ENCODE measurements at places on chromosomes 4 and X.

DNA sequence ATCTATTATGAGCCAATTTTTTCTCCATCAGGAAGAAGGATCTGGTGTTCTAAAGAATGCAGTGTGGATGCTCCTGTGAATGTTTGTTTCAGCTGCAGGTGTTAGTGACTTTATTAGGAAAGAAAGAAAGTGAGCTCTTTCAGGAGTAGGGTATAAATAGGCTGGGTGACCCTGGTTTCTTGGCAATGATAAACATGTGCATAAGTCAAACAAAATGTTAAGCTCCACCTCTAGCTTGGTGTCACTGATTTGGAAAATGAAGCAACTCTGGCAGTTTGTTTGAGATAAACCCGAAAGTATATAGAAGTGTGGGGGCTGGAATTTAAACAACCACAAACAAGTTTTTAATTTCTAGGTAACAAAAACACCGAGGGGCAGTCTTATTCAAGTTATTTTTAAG is 152.3 kb downstream of the COL4A6 start:
- DNase-seq = no peak

DNA sequence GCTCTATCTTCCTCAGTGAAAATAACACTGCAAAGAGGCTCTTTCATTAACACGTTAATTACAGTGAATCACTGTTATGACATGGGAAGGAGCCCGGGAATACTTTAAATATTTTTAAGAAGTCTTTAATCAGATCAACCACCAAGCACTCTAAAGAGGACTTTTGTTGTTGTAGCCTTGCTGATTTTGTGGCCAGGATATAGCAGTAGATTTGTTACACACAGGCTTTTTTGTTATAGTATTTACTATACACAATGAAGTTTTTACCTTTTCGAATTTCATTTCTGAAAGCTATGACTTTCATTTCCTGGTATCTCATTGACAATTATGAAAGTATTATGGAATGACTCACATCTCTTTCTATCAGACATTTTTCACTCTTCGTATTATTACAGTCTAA is 20.3 kb downstream of the FGF13 start:
- DNase-seq = no peak

GRCh38 chr4:97500423-97500822 is 642.9 kb downstream of the STPG2 start:
- DNase-seq = no peak

GRCh38 chr4:179307297-179308136 is 1865.3 kb upstream of the AGA start:
- no peak for DNase-seq

DNA sequence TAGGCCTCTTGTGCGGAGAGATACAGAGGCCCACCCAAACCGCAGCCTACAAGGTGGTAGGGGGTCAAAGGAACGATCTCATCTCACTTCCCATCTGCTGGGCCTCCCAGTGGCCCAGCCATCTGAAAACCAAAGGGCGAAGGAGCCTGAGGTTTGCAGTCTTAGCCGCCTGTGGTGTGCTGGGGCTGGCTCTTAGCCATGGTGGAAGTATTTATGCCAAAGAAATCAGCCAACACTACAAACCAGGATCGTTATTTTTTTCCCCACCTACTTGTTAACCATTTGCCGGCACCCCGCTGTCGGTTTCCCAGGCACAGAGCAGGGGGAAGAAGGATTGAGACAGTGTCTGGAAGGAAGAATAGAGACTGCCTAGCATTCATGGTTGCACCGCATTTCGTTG is 30.9 kb upstream of the CDKL5 start:
- DNase-seq = no peak

GRCh38 chr4:26596843-26597242 is 13.0 kb downstream of the TBC1D19 start:
- no peak for DNase-seq

DNA sequence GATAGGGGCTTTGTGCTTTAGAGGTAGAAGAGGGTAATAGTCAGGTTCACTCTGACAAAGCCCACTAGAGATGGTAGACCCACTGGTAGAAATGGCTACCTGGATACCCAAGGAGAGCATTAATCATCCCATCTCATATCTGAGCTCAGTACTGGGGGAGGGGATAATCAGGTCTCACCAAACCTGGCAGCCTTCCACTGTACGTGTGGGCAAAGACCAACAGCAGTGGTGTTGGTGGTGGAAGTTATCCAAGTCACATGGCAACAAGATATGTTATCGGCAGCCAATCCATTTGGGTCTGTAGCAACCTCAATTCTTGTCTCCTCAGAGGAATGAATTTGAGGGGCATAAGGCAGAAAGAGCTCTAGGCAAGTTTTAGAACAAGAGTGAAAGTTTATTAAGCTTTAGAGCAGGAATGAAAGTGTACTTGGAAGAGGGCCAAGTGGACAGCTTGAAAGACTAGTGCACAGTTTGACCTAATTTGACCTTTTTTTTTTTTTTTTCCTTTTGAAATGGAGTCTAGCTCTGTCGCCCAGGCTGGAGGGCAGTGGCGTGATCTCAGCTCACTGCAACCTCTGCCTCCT is 67.0 kb upstream of the CXCL13 start:
- no peak for DNase-seq

DNA sequence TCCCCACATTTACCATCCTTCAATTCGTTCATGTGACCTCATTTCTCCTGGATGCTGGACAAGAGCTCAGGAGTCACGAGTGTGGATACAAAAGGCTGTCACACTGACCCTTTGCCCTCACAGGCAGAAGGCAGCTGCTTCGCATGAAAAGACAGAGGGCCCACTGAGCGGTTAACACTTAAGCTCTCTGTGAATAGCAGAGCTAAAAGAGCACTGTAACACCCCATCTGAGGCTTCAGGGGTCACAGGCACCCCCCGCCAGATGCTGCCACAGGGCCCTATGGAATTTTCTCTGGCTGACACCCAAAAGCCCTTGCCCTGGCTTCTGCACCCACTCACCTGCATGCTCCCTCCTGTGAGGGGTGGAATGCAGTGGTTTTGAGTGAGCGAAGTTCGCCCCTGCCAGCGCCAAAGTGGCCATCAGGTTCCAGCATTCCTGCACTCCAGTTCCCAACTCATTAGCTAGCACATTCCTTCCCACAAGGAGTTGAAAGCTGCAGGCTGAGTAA is 360.9 kb downstream of the PPP3CA start:
- DNase-seq = no peak

GRCh38 chr4:153021276-153021675 is 85.2 kb downstream of the FHDC1 start:
- DNase-seq = no peak

DNA sequence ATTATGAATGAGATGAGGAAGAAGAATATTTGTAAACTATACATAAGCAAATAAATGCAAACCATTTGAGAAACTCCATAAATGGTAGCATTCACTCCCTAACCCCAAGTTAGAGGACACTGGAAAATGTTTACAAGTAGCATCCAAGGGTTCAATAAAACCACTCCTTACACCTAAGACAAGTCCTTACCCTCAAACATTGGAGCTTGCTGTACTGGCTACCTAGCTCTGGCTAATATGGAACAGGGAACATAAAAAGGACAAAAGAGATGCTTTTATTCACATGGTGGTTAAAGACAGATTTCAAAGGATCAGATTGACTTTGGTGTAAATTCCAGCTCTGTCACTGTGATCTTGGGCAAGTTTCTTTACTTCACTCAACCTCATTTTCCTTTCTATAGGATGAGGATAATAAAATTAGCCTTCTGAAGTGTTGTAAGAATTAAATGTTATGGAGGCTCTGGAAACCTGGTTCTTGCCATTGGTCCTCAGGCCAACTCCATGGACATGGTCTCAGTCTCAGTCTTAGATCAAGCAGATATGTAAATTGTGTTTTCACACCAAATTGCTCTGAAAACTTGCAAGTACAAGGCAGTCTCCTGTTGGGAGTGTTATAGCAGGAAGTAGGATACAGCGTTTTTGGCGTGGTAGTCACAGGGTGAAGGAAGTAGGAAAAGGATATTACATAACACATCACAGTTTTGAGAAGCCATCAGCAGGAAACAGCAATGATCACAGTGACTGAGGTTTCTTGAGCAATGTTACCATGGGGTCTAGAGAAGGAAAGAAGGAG is 3.3 kb downstream of the CXCL1 start:
- DNase-seq = no peak

- no peak for DNase-seq
Measured at GRCh38 chr4:89295415-89295927, 12.1 kb downstream of the GPRIN3 start.

DNA sequence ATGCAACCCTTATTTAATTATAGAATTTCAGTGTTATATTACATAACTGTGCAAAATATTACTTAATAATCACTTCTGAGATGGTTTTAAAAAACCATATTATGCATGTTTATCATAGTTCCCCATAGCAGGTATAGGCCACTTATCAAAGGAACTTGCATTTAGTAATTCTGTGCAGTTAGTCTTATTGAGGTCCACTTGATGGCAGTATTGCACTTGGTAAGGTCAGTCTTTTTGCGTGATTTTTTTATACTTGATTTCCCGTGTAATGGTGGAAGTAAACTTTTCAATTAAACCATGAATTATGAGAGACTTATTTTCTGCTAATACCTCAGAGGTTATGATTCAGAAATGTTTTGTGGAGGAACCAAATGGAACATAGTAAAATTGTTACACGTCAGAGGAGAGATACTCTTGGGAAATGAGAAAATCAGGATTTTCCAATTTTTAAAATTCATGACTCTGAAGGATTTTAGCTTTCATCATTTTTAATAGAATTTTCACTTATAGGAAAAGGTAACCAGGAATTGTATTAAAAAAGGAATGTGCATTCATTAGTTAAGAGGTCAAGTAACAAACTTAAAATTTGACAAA is 230.0 kb downstream of the CCSER1 start:
- DNase-seq = no peak

GRCh38 chr4:127759228-127759820 is 22.8 kb upstream of the HSPA4L start:
- DNase-seq = no peak

GRCh38 chr4:67101612-67102011 is 443.7 kb downstream of the CENPC start:
- no peak for DNase-seq

DNA sequence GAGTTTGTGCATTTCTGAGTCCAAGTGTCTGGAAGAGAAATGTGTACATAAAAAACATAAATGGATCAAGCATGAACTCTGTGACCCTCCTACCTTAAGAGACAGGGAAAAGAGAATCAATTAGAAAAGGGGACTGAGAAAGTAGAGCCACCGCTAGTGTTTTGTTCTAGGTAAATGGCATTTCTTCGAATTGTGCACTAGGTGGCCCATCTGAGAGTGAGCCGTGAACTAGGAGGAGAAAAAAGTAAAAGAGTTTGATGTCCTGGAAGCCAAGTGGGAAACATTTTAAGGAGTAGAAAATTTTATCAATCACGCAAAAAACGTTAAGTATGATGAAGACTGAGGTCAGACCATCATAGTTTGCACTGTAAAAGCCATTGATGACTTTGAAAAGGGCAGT is 55.1 kb downstream of the NAF1 start:
- DNase-seq = no peak

GRCh38 chr4:20305976-20306375 is 54.3 kb downstream of the SLIT2 start:
- no peak for DNase-seq

DNA sequence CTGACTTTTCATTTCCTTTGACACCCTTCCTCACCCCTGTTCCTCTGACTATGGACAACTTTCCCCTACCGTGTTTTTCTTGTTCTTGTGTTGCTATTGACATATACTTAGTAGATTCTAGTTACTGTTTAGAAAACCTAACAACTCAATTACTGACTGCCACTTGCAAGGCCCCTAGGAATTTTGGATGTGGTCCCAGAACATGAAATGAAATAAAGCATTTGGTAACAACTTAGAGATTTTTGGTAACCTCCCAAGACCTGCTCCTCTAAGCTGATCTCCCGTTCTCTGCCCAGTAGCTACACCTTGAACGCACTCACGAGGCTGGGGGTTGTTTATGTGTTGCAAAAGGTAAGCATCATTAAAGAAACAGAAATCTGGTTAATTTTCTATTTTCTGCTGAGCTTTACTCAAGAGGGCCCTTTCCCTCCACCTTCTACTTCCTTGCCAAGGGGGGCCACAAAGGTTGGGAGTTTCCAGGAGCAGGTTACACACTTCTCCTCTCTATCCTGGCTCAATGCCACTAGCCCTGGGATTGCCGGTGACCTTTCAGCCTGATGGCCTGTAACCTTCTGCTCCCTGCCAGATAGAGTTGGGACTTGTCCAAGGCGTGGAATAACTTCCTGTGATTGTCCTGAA is 20.5 kb downstream of the GAB3 start:
- no peak for DNase-seq

- no peak for DNase-seq
Measured at GRCh38 chrX:40733706-40734105, 1.6 kb downstream of the MED14 start.

DNA sequence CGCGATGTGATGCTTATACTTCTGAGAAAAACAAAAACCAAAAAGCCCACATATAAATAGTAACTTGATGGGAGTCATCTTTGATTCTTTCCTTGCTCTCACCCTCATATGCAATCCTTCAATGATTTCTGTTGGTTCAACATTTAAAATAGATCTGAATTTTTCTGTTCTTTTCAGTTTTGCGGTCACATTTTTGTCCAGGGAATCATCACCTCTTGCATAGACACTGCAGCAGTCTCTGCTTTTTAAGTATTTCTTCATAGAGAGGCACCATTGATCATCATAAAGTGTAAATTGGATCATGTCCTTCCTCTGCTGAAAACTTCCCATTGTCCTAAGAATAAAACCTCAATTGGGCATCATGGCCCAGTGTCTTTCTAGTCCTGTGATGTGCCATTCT is 81.1 kb upstream of the SLC4A4 start:
- DNase-seq = no peak

GRCh38 chr4:156962528-156962974 is 9.0 kb downstream of the PDGFC start:
- no peak for DNase-seq

GRCh38 chrX:49192722-49193328 is 6.7 kb upstream of the PRICKLE3 start:
- no peak for DNase-seq

DNA sequence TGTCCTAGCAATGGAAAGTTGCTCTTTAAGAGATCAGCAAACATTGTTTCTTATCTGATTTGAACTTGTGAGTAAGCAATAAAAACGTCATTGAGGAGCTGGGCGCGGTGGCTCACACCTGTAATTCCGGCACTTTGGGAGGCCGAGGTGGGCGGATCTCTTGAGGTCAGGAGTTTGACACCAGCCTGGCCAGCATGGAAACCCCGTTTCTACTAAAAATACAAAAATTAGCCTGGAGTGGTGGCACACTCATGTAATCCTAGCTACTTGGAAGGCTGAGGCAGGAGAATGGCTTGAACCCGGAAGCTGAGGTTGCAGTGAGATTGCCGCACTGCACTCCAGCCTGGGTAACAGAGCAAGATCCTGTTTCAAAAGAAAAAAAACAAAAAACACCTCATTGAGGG is 11.2 kb upstream of the PLAC8 start:
- DNase-seq = peak; percentile 29

GRCh38 chr4:90174621-90175023 is 47.4 kb downstream of the CCSER1 start:
- DNase-seq = no peak

DNA sequence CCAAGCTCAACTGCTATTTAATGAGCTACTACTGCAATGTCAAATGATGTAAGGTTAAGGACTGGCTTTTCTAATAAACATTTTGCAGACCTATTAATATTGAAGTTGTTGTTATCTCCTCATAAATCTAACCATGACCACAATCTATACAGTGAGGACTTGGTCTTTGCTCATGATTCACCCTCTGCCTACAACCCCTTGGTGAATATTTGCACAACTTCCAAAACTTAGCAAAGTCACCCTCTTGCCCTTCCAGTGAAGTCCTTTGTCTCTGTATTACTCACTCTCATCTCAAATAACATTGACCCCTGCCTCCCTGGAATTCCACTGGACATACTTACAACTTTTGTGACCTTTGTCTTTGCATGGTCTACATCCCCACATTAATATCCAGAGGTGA is 204.5 kb downstream of the KCNIP4 start:
- no peak for DNase-seq

- no peak for DNase-seq
Measured at GRCh38 chr4:138393886-138394610, 151.9 kb upstream of the SLC7A11 start.

Measured in activated effector memory CD4-positive, alpha-beta T cell treated with Interleukin-2 at 50 U/mL for 16 hours (primary cell).